ENCODE measurements at places on chromosomes 16 and 17.

GRCh38 chr16:81224824-81225223 is 13.7 kb upstream of the BCO1 start:
- no peak for DNase-seq

DNA sequence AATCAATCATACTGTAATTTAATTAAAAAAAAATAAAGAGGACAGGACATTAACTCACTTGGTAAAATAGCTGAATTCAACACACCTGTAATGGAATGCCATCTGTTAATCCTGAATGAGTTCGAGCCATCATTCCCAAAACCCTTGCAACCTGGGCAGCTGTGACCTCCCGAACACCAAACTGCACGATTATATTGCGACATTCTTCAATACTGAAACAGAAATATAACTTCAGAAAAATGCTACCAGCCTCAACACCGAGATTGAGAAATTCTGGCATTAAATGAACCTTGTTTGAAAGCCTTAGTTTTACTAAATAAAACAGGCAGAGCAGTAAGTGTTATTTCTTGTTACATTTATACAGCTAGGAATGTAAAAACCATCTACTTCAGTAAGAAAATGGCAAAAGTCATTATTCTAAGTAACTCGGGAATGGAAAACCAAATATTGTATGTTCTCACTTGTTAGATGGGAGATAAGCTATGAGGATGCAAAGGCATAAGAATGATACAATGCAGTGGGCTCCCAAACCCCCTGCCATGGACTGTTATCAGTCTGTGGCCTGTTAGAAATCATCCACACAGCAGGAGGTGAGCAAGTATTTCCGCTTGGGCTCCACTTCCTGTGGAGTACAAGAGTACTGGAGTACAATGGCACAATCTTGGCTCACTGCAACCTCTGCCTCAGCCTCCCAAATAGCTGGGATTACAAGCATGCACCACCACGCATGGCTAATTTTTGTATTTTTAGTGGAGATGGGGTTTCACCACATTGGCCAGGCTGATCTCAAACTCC is 46.5 kb downstream of the CNOT1 start:
- DNase-seq, result no peak

- DNase-seq, result no peak
Measured at GRCh38 chr17:6768447-6768846, 7.6 kb upstream of the FBXO39 start.

- no peak for DNase-seq
Measured at GRCh38 chr17:63722403-63722802, 19.2 kb downstream of the STRADA start.

- no peak for DNase-seq
Measured at GRCh38 chr17:69967910-69968411, 107.1 kb upstream of the KCNJ16 start.

DNA sequence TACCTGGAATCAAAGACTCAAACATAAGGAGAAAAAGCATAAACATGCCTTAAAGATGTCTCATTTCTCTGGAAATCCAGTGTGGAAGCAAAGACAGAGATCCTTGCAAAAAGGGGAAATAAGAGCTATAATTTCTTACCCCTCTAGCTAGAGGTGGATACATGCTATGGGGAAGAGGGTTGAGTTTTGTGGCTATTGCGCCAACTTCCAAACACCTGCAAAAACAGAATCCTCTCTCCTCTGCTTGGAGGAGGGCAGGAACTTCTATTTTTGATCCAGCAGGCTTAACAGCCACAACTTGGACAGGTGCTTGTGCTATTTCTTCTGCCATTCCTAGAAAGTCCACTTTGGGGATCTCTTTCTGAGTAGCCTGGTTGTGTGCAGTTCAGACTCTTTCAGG is 21.5 kb upstream of the NUDT7 start:
- no peak for DNase-seq

- DNase-seq, result no peak
Measured at GRCh38 chr16:425740-426114, 278 bp downstream of the RAB11FIP3 start.

DNA sequence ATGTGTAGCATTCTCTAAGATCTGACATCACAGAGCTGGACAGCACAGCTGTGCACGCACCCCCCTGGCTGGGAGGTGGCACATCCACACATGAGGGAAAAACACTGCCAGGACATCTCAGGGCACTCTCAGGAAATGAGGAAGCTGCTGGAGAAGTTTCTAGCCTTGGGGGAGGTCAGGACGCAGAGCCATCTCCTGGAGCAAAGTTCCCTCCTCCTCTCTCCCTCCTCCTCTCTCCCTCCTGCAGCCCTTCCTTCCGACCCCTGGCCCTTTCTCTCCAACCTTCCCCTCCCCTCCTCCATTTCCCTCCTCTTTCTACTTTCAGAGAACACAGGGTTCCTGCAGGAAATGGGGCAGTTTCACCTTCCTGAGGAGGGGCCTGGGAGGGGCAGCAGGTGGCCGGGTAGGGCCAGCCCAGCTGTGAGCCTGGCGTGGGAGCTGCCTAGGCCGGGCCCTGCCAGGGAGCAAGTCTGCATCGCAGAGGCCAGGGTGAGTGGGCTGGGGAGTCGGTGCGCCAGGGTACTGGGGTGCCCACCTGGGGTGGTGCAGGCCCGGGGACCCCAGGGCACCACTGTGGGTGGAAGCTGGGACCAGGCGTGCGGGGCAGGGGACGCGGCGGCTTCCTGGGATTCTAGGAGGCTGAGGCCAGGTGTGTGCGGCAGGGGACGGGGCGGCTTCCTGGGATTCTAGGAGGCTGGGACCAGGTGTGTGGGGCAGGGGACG is at the start of gene DPEP1:
TSS of gene DPEP1 (plus strand) at position 412 of the 723 bp plus-strand sequence. CDS start 16,769 bp downstream, outside the sequence.
- DNase-seq, result no peak

DNA sequence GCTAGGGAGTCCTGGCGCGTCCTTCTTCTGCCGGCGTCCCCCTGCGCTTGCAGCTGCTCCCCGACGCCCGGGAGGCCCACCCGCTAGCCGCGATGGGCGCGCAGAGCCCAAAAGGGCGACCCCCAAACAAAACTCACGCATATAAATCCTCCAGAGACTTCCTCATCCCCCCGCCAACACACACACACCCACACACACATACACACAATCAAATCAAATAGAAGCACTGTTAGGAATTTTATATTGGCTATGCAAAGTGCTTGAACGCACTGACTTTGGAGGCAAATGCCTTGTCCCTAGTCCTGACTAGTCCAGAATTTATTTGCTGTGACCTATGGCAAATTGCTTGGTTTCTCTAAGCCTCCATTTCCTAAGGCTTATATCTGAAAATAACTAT is 23.8 kb upstream of the CRYM start:
- no peak for DNase-seq

DNA sequence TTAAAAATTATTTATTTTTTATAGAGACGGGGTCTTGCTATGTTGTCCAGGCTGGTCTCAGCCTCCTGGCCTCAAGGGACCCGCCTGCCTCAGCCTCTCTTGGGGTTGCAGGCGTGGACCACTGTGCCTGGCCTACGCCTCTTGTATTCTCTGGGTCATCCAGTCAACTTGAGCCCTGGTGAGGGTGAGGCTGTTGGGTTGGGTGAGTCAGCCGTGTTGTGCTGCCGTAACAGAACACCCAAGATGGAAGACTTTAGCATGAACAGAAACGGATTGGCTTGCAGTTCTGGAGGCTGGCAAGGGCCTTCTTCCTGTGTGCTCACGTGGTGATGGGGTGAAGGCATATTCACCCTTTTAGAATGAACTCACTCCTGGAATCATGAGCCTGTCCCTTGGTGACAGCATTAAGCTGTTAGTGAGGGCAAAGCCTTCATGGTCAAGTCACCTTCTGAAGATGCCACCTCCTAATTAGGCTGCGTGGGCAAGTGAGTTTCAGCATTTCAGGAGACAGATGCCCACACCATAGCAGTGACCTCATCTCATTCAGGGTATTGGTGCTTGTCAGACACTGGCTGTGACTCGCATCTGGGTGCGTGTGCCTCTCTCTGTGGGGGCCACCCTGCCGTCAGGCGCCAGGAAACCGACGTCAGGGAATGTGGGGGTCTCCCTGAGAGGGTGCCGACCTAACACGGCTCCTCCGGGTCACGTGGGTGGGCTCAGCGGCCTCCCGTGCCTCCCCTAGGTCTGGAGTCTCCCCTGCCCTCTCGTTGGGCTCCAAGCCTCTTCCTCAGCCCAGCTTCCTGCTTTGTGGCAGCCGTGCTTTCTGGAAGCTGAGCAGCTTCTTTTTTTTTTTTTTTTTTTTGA is 49.8 kb downstream of the WDR45B start:
- no peak for DNase-seq

GRCh38 chr17:69430488-69430887 is 16.0 kb downstream of the MAP2K6 start:
- DNase-seq, result no peak

GRCh38 chr17:50022463-50023130 is 27.6 kb upstream of the DLX3 start:
- DNase-seq, result no peak

GRCh38 chr16:57479205-57479975 is 6.9 kb downstream of the DOK4 start:
- DNase-seq, result no peak

GRCh38 chr16:51440131-51440889 is 289.2 kb upstream of the SALL1 start:
- DNase-seq, result no peak

DNA sequence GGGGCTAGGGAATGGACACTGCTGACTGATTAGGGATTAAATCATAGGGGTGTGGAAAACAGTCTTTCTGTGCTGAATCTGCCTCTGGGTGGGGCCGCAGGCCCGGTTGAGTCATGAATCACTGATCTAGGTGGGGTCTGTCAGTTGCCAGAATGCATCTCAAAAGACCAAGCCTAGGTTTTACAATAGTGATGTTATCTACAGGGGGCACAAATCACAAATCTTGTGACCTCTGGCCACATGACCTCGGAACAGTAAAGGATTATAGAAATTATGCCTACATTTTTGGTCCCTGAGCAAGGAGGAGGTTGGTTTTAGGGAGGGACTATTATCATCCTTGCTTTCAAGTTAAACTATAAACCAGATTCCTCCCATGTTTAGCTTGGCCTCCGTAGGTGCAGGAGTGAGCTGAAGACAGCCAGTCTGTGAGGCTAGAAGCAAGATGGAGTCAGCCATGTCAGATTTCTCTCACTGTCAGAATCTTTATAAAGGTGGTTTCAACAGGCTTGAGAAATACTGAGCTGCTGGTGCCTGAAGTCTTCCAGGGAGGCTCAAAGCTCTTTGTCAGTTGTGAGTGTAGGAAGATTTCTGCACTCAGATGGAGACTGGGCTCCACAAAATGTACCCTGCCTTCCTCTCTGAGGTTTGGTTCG is 12.9 kb downstream of the GNGT2 start:
- no peak for DNase-seq

- DNase-seq, result no peak
Measured at GRCh38 chr17:43118679-43119615, 6.2 kb downstream of the BRCA1 start.

DNA sequence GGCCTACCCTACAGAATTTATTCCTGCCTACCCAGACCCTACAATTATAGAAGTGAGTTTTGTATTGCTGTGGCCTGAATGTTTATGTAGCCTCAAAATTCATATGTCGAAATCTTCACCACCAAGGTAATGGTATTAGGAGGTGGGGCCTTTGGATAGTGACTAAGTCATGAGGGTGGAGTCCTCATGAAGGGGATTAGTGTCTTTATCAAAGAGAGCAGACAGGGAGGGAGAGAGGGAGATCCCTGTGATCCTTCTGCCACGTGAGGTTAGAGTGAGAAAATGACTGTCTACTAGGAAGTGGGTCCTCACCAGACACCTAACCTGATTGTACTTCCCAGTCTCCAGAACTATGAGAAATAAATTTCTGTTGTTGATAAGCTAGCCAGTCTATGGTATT is 981 bp upstream of the DUXB start:
- DNase-seq, result no peak

DNA sequence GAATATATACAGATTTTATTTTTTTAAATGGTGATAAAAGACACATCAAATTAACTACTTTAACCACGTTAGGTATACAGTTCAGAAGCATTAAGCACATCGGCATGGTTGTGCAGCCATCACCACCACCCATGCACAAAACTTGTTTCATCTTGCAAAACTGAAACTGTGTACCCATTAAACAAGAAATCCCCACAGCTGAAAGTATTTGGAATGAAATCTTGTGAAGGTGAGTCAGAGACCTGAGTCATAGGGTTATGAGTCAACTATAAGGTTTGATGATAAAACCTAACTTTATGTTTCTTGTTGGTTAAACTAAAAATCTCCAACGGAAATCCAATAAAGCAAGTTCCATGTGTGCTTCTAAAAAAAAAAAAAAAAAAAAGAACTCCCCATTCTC is 561.6 kb upstream of the PSMD7 start:
- DNase-seq, result no peak

DNA sequence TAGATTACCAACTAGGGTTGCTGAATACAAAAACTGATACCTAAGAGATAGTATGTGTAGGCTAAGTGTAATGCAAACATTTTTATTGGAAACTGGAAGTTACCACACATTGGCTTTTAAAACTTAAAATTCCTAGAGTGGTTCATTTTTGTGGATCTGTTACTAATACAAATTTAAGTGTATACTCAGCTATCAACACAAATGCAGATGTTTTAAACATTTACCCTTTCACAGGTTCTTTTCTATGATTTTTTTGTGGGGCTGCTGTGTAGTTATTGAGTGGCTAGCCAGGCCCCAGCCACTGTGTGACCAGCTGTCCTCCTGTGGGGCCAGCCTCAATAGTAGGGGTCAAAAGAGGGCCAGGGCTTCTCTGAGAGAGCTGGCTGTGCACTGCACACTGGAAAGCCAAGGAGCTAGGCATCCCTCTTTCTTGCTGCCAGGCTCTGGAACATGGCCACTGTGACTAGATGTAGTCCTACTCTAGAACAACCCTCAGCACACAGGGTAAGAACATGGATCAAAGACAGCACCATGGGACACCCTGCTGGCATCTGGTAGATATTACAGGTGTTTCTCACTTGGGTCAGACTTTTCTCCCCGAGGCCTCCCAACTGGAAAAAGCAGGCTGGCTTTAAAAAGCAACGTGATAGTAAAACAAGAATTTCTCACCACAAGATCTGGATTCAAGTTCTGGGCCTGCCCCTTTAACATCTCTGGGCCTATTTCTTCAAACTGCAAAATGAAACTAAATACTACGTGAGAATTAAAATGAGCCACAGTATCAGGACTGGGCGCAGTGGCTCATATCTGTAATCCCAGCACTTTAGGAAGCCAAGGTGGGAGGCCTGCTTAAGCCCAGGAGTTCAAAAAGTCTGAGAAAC is 7.3 kb upstream of the VEZF1 start:
- peak; percentile 55 for DNase-seq

- DNase-seq, result no peak
Measured at GRCh38 chr16:81752225-81752875, 26.7 kb upstream of the PLCG2 start.

- DNase-seq, result no peak
Measured at GRCh38 chr17:4518901-4519300, 20.2 kb downstream of the SPNS2 start.

DNA sequence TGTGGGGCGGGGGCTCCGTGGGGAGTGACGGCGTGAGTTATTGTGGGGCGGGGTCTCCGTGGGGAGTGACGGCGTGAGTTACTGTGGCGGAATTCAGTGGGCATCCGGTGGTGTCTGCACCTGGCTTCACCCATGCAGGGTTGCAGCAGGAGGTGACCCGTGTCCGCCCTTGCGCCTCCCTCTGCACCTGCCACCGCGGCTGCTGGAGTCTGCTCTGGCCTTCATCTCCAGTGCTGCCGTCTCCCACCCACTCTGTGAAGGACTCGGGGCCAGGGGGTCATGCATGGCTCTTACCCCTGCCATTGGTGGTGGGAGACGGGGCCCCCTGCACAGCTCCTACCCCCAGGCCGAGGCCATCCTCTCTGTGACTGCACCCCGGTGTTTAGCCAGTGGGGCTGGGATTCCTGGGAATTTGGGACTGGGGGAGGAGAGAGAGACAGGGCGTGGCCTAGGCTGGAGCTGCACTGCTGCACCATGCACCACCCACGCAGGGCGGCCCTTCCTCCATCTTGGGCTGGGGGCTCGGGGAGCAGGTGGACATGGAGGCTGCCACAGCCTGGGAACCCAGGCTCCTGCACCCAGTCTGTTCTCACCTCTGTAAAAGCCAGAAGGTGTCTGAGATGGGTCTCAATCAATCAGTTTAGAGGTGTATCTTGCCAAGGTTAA is 1.3 kb upstream of the PABPN1L start:
- no peak for DNase-seq

All from liver (tissue), 10 donors.